ENCODE measurements at places on chromosomes 12 and 14.

DNA sequence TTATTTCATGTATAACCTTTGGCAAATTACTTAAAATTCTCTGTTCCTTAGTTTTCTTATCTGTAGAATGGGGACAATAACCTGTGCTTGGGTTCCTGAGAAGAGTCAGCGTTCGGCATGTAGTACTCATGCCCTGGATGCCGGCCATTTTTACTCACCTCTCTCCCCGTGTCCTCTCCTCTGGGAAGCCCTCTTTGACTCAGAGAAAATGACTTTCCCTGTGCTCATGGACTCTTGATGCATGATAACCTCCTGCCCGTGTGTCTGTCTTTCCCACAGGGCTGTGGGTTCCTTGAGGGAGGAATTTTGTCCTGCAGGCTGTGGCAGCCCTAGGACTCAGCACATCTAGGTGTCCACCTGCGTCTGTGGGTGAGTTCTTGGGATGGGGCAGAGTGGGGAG lies 5.8 kb upstream of the C1RL start:
- DNase-seq, result no peak

GRCh38 chr14:69632164-69632563 lies 20.8 kb downstream of the SUSD6 start:
- no peak for DNase-seq

DNA sequence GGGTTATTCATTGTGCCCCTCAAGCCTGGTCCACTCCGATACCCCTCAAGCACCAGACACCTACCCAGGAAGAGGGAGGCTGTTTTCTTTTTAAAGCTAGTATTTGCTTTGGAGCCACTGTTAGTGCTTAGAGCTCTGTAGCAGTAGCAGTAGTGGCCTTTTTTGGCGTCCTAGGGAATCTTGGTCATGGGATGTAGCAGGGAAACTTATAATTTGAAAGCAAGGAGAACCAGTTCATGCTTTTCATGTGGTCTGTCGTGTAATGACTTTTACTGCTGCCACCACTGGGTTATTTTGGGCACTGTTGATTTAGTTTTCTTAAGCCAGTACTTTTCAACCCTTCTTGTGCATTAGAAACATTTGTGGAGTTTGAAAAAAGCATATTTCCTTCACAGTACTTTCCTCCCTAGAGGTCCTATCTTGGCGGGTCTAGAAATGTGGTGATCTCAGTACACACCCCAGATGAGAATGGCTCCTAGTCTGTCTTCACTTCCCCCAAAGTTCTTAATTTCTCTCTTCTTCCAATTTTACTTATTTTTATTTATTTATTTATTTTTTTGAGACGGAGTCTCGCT lies 49.7 kb downstream of the MARK3 start:
- DNase-seq, result no peak

GRCh38 chr12:24544368-24544767 lies 404.5 kb downstream of the BCAT1 start:
- DNase-seq, result no peak

- DNase-seq, result no peak
Observed at GRCh38 chr12:19945559-19946435, 422.5 kb upstream of the PDE3A start.

DNA sequence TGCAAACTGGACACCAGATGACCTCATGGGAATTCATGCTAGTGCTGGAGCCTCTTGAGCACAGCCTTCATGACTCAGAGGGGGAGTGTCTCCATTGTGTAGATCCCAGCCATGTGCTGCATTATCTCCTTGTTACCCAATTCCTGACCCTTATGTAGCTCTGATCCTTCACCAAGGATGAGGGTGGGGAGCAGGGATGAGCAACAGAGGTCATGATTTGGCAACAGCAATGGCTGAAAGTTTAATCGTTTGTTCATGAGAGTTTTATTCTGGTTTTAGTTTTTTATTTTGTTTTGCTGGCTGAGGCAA lies 9.5 kb upstream of the BDKRB1 start:
- no peak for DNase-seq

GRCh38 chr14:51939755-51940301 lies 49.5 kb upstream of the RTRAF start:
- DNase-seq, result no peak

- no peak for DNase-seq
Observed at GRCh38 chr14:54348923-54349620, 47.7 kb upstream of the CDKN3 start.

DNA sequence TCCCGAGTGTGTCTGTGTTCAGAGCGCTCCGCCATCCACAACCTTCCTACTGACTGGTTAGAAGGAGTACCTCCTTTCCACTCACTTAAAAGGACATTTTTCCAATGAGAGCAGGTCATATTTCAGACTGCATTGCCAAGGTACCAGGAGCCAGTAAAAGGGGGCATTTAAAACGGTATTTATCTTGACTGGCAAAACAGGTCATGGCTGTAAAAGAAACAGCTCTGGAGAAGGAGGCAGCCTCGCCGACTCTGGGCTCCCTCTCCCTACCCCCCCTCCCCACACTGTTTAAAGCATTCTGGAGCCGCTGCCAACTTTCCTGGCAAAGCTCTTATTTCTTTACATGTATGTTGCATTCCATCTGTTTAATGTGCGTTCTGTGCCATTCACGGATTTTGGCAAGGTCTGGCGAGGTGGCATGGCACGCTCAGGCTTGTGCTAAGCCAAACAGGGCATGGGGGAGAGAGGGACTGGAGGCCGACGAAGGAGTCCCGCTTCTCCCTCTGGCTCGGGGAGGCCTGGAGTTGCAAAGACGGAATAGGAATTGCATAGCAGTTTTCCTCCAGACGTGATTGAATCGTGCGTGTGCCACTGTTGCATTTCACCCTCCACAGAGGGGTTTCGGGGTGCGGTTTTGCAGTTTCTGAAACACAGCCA lies 41.2 kb upstream of the MED13L start:
- no peak for DNase-seq

Data from kidney (tissue), 22 donors.